ENCODE measurements at places on chromosomes 16 and 17. TPM values are rescaled to one million over a fixed set of nuclear protein-coding genes. Genes with fewer than 3 reads are reported as not detected.

GRCh38 chr16:50268352-50268751 is 2.0 kb downstream of the ADCY7 start:
- no peaks in the 10 kb centered on the region for H3K27me3 ChIP-seq
- no peak overlapping the region for H3K4me3 ChIP-seq
- no peaks in the 10 kb centered on the region for H3K36me3 ChIP-seq
- no peak for DNase-seq
- peaks cover 24% of the 10 kb centered on the region for H3K4me1 ChIP-seq

DNA sequence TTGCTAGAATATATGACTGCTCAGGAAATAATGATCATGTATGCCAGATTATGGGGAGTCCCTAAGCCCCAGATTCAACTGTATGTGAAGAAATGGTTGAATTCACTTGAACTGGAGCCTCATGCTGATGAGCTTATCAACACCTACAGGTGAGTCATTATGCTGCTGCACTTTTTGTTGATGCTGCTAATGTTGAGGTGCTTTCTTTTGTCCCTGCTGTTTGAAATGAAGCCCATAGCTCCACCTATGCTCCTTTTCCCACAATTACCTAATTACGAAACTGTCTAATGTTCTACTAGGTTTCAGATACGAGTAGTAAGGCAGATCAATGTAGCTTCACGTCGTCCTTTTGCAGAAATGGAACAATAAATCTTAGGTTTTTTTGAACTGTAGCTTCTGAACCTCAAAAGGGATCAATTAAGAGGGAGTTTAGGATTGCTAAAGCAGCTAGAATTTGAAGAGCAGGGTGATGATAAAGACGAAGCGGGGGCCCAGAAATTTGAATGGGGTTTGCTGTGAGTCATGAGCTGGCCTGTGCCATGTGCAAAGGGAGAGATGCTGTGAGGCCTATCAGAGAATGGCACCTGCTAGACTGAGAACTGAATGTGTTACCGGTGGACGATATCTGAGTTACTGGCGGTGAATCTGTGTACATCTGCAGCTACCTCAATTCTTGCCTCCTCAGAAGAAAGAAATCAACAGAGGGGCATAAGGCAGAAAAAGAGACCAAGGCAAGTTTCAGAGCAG is 6.1 kb upstream of the UQCRC2 start:
- H3K4me3 ChIP-seq: no peak overlapping the region
- H3K27me3 ChIP-seq: no peaks in the 10 kb centered on the region
- peaks cover 23% of the 10 kb centered on the region for H3K4me1 ChIP-seq
- DNase-seq: no peak
- no peak overlapping the region for H3K27ac ChIP-seq
- no peaks in the 10 kb centered on the region for H3K36me3 ChIP-seq

DNA sequence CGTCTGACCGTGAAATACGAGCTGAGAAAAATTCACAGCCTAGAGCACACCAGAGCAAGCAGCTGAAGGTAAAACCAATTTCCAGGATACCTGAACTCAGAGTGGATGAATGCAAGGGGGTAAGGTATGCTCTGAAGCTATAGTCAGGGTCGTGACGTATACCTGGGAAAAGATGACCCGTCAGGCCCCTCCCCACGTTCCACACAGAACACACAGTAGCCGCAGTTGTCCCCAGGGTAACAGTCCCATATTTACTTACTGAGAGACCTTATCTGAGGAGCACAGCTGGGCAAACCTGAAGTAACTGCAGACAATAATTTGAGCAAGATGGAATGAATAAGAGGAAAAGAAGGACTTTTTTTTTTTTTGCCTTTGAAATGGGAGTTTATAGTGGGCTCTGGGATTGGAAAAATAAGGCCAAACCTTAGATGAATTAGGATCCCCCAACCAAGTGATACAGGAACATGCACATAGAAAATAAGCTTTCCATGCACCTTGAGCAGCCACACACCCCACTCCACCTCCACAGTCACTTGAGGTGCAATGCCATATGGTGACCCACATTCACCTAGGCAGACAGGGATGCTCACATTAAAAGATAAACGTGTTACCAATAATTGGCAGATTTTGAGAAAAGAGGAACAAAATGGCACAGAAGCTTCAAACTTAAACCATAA is 38.0 kb downstream of the ABCA6 start:
- no peak for DNase-seq
- H3K27me3 ChIP-seq: no peaks in the 10 kb centered on the region
- no peak overlapping the region for H3K4me3 ChIP-seq
- H3K36me3 ChIP-seq: no peaks in the 10 kb centered on the region

DNA sequence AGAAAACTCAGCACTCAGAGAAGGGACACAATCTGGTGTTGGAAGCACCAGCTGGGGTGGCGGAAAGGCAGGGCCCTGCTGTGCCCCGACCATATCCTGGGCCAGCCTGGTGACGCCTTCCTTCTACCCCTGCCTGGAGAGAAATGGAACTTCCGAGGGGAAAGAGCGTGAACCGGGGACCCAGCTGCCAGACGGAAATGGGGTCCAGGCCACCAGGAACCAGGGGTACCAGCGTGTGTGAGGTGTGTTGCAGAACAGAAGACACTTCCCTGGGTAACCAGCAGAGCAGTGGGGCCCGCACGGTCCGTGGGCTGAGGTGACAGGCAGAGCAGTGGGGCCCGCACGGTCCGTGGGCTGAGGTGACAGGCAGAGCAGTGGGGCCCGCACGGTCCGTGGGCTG is 6.8 kb downstream of the RAB40B start:
- no peaks in the 10 kb centered on the region for H3K27me3 ChIP-seq
- peaks cover 2% of the 10 kb centered on the region for H3K4me1 ChIP-seq
- H3K4me3 ChIP-seq: no peak overlapping the region
- no peaks in the 10 kb centered on the region for H3K36me3 ChIP-seq

GRCh38 chr17:16377941-16378341 is 3.0 kb upstream of the UBB start:
- peak overlapping the region; percentile 100 for H3K27ac ChIP-seq
- no peaks in the 10 kb centered on the region for H3K27me3 ChIP-seq
- DNase-seq: no peak
- H3K4me1 ChIP-seq: peaks cover 25% of the 10 kb centered on the region
- peaks cover 9% of the 10 kb centered on the region for H3K36me3 ChIP-seq
- no peak overlapping the region for H3K4me3 ChIP-seq

DNA sequence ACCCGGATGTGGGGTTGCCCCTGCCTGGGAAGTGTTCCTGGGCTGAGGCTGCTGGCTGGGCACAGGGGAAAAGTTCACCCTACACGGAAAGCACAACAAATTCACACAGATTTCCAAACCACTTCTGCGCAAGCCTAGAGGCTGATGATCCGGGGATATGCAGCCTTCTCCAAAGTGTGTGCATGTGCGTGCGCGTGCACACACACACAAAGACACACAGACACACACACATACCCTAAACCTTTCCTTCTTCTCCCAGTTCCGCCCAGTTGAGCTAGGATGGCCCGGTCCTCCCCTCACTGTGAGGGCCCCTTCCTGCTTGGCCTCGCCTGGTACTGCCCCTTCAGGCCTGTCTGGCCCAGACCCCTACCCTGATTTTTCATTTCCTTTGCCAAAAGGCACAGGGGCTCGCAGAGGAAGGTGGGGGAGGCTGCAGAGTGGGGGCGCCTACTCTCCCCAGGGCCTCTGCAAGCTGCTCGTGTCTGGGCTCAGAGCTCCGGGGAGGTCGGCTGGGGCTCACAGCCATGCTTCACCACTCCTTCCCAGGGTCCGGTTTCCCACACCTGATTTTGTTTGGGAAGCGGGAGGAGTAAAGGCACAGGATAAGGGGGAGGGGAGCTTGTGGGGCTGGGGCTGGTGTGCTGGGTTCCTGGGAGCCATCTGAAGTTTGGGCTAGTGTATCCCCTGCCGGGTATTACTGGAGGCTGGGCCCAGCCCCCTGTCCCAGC is 144.7 kb downstream of the ENGASE start:
- no peaks in the 10 kb centered on the region for H3K36me3 ChIP-seq
- H3K4me1 ChIP-seq: peaks cover 5% of the 10 kb centered on the region
- no peak overlapping the region for H3K4me3 ChIP-seq
- no peak for DNase-seq
- H3K27me3 ChIP-seq: no peaks in the 10 kb centered on the region

Gene CDRT15
- total RNA-seq: not detected

DNA sequence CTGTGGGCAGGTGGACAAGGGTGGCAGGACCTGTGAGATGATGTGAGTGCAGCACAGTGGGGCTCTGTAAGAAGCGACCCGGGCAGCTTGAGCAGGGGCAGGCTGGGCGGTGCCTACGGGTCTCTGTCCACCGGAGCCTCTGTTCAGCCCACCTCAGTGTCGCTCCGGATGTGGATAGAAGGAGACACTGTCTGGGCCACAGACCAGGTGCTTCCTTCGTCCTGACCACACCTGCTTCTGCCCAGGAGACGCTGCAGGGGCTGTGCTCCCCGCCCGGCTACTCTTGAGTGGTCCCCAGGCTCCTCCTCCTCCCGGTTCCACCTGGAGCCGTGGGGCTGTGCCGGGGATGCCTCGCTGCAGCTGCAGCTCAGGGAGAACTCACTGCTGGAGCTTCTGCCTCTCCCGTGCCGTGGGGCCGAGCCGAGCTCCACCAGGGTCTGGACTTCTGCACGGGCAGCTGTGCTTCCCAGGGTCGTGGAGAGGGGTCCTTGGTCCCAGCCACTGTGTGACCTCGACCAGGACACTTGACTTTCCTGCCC is 21.5 kb downstream of the METRNL start:
- H3K4me1 ChIP-seq: peaks cover 69% of the 10 kb centered on the region
- H3K4me3 ChIP-seq: no peak overlapping the region
- peak overlapping the region; percentile 81 for H3K27ac ChIP-seq
- no peak for DNase-seq
- H3K36me3 ChIP-seq: no peaks in the 10 kb centered on the region
- no peaks in the 10 kb centered on the region for H3K27me3 ChIP-seq

Gene SUPT6H
- total RNA-seq: 89.6 TPM

DNA sequence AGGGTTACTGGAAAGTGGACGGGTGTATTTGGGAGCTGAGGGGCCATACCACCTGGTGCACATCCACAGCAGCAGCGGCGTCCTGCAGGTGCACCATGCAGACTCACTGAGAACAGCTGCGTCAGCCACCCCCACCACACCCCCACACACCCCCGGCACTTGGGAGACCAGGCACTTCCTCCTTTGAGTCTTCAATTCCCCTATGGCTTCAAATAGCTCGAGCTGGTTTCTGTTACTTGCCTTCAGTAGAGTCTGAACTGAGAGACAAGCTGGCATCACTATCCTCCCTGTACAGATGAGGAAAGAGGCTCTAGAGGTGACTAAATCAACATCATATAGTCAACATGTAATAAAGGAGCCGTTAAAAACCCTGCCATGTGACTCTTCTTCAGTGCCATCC is 15.4 kb downstream of the CUEDC1 start:
- no peak for DNase-seq
- peaks cover 99% of the 10 kb centered on the region for H3K4me1 ChIP-seq
- H3K27me3 ChIP-seq: no peaks in the 10 kb centered on the region
- no peak overlapping the region for H3K27ac ChIP-seq
- no peak overlapping the region for H3K4me3 ChIP-seq

GRCh38 chr17:60704170-60704569 is 26.5 kb downstream of the BCAS3 start:
- H3K4me1 ChIP-seq: no peaks in the 10 kb centered on the region
- H3K27me3 ChIP-seq: no peaks in the 10 kb centered on the region
- H3K4me3 ChIP-seq: no peak overlapping the region
- no peak overlapping the region for H3K27ac ChIP-seq
- H3K36me3 ChIP-seq: peaks cover 2% of the 10 kb centered on the region
- DNase-seq: no peak

DNA sequence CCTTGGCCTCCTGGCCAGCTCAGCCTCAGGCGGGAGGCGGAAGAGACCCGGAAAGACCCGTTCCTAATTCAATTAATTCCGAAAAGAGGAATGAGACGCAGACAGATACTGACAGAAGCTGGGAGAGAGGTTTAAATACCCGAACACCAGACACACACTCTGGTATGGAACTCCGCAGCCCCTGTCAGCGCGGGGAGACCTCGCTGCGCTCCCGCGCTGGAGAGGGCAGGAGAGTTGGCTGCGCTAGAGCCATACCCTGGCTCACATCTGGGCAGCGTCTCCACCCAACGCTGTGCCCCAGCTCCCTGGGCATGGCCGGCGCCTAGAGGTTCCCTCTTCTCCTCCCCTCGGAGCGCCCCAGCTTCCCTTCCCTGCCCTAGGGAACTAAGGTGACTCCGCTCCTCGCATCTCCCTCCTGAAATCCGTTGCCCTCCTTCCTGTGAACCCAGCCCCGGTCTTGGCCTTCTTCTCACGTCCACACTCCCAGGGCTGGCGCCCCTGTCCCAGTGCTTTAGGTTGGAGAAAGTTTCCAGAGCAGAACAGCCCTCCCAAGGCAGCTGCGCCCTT is 8.0 kb downstream of the NEUROD2 start:
- peaks cover 34% of the 10 kb centered on the region for H3K4me1 ChIP-seq
- DNase-seq: no peak
- H3K36me3 ChIP-seq: no peaks in the 10 kb centered on the region

Gene CACNG5
- not detected for total RNA-seq

DNA sequence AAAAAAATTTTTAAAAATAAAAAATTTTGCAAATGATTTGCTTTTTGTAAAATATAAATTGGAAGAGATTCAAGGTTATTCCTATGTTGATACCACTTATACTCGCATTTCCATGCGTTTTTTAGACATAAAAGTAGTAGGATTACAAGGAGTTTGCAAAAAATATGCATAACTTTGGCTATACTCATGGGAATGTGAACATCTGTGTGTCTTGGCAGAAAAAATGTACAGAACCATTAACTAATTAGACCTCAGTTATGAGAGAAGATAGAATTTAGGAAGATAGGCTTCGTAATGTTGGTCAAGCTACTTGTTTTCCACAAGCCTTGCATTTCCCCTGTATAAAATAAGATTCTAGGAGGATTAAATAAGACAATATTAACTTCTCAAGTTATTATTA is 61.1 kb upstream of the VPS4A start:
- H3K4me1 ChIP-seq: peaks cover 19% of the 10 kb centered on the region
- H3K36me3 ChIP-seq: no peaks in the 10 kb centered on the region
- no peaks in the 10 kb centered on the region for H3K27me3 ChIP-seq
- H3K4me3 ChIP-seq: no peak overlapping the region
- no peak overlapping the region for H3K27ac ChIP-seq

Gene CCL3
- total RNA-seq: 2.9 TPM

- DNase-seq: no peak
- no peaks in the 10 kb centered on the region for H3K36me3 ChIP-seq
- no peak overlapping the region for H3K4me3 ChIP-seq
Measured at GRCh38 chr17:49817993-49818392, 29.5 kb downstream of the KAT7 start.

GRCh38 chr17:80346498-80347275 is 68.3 kb upstream of the ENDOV start:
- no peaks in the 10 kb centered on the region for H3K4me1 ChIP-seq
- no peak for DNase-seq
- no peak overlapping the region for H3K4me3 ChIP-seq
- H3K36me3 ChIP-seq: no peaks in the 10 kb centered on the region

Gene CCL17
- total RNA-seq: not detected
